ENCODE measurements at places on chromosomes 12 and 14.

GRCh38 chr14:43449291-43449690, 1057.8 kb downstream of the FSCB start:
- peak; percentile 5 for DNase-seq

- no peak for DNase-seq
These were observed 25.7 kb upstream of the PLD4 start for GRCh38 chr14:104898870-104899510.

DNA sequence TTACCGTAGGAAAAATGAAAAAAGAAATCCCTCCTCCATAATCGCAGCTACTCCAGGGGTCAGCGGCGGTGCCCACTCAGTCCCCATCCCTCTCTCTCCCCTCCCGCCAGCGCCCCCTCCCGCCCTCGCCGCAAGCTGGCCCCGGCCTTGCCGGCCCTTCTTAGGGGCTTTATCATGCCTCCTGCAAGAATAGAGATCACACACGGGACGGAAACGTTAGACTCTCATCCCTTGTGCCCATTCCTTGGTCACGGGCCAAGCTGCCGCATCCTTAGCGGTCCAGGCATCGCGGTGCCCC, 692 bp upstream of the COX14 start:
- no peak for DNase-seq

DNA sequence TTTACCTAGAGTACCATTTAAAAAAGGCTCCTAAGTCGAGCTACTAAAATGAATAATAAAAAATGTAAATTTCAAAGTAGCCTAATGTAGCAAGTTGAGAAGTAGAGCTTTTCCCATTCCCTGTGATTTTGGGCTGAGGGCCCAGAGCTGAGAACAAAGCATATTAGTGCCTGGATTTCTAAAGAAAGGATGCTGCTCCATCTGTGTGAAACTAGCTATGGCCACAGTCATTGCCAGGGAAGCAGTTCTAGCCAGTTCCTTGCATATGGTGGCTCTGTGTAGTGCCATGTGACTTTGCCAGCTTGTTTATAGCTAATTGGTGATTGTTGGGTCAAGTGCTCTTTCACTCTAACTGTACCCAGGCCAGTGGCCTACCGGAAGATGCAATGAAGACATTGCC, 20.4 kb upstream of the FBXO33 start:
- DNase-seq: no peak

- DNase-seq: no peak
These were observed 162.6 kb upstream of the PLEKHG7 start for GRCh38 chr12:92539976-92540781.

GRCh38 chr12:121390856-121391255, 9.1 kb upstream of the RNF34 start:
- peak; percentile 94 for DNase-seq

GRCh38 chr12:97452839-97453238, 9.8 kb upstream of the RMST start:
- no peak for DNase-seq

DNA sequence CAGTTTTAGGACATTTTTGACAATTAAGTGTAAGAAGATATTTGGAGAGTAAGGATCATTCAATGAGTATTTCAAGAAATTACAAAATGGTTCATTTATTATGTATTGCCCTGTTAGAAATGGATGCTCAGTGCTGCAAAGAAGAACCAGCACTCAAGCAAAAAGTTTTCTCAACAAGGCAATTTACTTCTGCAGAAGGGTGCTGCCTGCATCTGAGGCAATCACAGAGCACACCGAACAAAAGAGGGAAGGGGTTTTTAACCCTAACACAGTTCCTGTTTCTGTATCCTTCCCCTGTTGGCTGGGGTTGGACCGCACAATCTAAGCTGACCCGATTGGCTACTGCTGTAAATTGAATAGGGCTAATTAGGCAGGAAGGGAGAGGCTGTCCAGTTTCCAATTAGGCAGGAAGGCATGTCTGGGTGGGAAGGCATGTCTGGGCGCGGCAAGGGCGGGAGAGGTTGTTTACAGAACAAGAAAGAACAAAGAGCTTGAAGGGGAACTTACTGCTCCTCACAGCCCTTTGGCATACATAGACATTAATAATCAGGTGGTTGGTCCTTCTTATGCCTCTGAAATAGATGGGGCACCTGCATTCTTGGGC, 41.4 kb downstream of the SPTSSA start:
- peak; percentile 30 for DNase-seq

GRCh38 chr12:124517260-124518050, 50.0 kb downstream of the NCOR2 start:
- peak; percentile 88 for DNase-seq

- no peak for DNase-seq
These were observed 277.6 kb downstream of the SOX5 start for GRCh38 chr12:23671881-23672280.

DNA sequence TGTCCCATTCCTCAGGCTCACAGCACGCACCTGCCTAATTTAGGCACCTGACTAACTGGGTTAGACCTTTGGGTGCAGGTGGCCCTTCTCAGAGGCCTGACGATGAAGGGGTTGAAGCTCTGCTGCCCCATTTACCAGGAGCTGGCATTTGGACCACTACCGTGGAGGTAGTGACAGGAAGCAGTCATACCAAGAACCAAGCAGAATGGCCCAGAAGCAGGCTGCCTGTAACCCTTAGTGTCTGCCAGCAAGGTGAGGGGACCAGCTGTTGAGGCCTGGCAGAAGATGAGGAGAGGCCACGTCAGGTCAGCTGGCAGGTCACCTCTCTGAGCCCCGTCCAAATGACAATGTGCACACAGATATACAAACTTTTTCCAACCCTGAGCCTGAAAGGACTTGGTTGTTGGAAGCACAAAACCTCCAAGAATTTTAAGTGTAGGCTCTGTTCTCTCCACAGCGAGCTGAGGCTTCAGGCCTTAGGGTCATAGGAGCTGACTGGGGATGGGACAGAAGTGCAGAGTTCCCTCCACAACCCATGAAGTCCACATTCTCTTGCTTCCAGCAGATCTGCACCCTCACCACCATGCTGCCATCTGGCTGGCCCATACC, 23.1 kb downstream of the VASH1 start:
- DNase-seq: no peak

DNA sequence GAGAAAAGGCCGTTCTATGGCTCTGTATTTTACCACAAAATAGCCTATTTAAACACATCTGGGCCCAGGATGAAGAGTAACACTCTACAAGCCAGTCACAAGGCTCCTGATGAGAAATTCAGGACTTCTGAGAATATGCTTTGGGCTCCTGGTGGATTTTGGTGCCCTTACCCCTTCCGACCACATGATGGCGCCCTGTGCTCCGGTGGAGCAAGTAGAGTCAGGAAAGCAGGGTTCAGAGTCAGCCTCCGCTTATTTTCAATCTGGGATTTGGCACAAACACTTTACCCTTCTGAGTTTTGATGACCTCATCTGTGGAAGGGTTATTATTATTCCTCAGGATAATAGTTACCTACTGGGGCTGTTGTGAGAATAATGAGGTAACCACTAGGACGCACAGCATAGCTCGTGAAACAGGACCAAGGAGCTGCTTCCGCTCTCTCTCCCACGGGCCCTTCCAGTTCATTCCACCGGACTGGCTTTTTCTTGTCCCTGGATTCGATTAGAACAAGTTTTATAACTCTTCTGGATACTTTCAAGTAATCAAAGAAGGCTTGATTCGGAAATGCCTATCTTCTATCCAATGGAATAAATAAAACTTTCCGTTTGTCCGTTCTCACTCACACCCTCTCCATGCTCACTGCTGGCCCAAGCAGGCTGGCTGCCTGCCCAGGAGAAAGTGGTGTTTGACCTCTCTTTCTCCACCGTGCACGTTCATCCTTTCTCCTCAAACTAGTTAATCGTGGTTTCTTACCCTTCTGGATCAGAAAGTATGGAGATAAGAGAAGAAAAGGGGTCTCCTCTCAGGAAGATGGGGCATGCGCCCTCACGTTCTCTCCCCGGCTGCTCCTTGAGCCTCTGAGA, 104.6 kb downstream of the GALC start:
- DNase-seq: peak; percentile 20

DNA sequence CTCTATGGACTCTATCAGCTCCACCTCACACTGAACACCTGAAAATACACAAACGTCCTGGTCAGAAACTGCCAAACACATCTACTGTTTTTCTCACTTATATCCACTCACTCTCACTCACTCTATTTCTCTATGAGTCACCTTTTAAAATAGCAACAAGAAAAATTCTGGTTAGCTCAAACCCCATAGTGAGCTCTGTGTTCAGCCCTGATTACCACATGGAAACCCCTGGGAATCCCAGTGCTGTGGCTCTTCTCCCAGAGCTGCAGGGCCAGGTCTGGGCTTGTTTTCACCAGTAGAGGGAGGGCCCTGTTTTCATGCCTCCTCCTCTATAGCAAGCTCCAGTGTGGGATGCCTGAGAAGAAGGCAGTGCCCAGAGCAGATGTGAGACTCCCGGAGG, 1126.1 kb downstream of the TMEM121 start:
- DNase-seq: peak; percentile 22

DNA sequence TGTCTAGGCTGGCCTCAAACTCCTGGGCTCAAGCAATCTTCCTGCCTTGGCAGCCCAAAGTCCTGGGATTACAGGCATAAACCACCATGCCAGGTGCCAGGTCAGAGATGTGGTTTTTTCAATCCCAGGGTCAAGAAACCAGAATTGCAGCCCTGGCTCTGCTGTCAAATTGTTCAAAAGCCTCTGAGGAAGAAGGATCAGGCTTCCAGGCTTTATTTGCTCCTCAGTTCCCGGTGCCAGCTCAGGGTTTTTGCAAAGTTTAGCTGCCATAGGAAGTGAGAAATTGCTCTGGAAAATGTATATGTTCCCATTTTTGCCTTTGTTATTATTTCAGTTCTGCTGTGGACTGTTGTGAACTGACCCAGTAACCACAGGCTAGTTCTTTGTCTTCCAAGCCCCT, 28.7 kb downstream of the WNT5B start:
- no peak for DNase-seq

- no peak for DNase-seq
These were observed 17.7 kb downstream of the RIN3 start for GRCh38 chr14:92531106-92531873.

- DNase-seq: no peak
These were observed 382.5 kb downstream of the RPS29 start for GRCh38 chr14:49203676-49204075.

DNA sequence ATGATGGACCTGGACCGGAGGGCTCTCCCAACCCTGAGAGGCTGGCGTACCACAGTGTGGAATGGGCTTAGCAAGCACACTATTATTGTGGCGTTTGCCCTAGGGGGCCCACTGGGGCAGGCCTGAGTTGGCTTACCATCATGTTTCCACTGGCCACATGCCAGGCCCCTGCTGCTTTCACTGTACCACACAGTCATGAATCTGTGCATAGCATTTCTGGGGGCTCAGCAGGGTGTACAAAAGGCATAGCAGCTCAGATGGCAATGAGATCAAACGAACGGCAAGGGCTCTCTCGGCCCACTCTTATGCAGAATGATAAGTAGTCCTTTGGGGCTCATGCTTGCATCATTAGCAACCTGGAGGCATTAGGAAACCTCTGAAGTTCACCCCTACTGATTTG, 137.0 kb upstream of the HIF1A start:
- no peak for DNase-seq

DNA sequence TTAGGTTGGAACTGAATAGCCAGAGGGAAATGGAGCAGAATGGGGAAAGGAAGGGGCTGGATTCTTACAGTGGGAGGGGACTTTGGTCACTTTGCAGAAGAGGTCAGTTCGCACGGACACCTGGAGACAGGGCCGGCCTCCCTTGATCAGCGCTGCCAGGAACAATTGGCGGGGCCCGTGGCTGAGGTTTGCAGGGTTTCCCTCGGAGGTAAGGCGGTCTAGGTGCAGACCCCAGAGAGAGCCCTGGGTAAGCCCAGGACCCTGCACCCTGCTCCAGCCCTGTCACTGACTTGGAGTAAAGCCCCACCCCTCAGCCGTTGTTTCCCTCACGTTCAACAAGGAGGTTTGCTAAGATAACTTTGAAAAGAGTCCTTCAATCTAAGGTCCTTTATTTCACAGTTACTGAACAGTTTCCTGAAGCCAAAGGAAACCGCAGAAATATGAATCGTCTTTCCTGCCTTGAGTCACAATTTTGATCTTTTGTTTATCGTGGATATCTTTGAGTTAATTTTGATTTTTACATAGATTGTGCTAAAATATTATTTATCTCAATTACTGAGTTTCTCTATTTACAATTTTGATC, 231.4 kb upstream of the RTL1 start:
- no peak for DNase-seq

GRCh38 chr12:95445884-95446505, 28.0 kb upstream of the METAP2 start:
- no peak for DNase-seq

DNA sequence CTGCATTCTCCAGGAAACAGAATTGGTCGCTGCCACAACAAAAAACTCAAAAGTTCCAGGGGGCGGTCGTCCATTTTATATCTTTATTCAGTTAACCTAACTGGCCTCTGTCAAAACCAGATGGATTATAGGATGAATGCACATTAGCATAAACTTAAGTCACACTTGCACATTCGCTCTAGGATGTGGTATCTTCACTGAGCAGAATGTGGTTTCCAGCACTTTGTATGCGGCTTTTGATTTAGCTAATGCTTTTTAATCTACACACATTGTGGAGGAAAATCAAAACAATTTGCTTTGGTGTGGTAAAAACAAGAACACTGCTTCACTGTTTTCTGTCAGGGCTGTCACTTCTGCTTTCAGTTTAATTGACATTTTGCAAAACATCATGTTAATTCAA, 4.5 kb downstream of the TAS2R50 start:
- DNase-seq: no peak

DNA sequence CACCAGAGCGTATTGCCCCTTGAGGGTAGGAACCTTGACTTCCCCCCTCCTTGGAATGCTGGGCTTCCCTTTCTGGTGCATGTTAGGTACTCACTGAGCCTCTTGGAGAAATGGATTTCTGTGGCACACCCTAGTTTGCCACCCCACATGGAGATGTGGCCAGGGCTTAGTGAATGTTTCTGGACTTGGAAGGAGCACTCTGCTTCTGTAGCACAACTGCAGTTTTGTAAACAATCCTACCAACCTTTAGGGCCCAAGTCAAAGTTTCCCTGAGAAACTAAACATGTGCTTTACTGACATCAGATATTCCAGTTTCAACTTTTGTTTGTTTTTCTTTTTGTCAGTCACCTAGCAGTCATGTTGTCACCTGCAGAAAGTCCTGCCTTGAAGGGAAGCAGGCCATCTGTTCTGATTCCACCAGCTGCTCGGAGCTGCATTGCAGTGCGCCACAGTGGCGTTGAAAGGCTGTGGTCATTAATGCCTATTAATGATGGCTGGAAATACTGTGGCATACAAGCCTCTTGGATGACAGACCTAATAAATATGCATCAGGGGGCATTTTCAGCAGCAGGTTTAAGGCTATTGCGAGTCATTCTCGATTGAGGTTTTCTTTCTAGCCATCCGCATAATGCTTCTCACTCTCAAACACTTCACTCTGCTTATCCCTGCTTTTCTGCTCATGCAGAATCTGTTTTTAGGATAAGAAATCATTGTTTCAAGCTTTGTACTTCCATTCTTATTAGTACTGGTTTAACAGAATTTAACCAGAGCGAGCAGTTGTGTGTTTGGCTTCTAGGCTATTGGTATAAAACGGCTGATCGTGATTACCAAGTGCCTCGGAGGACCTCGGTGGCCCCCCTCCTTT, 7.8 kb downstream of the PELI2 start:
- no peak for DNase-seq

GRCh38 chr12:31929027-31929526, 30.1 kb upstream of the RESF1 start:
- DNase-seq: no peak
